Skin of body (tissue), 3 donors: ENCODE measurements at places on chromosomes 2 and 18. TPM values are rescaled to one million over a fixed set of nuclear protein-coding genes. Genes with fewer than 3 reads are reported as not detected.

ANTXR1 gene
- total RNA-seq = 110 TPM

NBEAL1 gene
- 38.8 TPM for total RNA-seq

BCL2 gene
- total RNA-seq = 32.2 TPM

LHCGR gene
- 1.5 TPM for total RNA-seq

SAG gene
- total RNA-seq = not detected

CKAP2L gene
- 6.0 TPM for total RNA-seq

ZBTB7C gene
- 6.3 TPM for total RNA-seq
